ENCODE measurements at places on chromosomes 7 and 10.

- no peak for DNase-seq
Measured at GRCh38 chr7:30652132-30652531, 30.1 kb downstream of the CRHR2 start.

DNA sequence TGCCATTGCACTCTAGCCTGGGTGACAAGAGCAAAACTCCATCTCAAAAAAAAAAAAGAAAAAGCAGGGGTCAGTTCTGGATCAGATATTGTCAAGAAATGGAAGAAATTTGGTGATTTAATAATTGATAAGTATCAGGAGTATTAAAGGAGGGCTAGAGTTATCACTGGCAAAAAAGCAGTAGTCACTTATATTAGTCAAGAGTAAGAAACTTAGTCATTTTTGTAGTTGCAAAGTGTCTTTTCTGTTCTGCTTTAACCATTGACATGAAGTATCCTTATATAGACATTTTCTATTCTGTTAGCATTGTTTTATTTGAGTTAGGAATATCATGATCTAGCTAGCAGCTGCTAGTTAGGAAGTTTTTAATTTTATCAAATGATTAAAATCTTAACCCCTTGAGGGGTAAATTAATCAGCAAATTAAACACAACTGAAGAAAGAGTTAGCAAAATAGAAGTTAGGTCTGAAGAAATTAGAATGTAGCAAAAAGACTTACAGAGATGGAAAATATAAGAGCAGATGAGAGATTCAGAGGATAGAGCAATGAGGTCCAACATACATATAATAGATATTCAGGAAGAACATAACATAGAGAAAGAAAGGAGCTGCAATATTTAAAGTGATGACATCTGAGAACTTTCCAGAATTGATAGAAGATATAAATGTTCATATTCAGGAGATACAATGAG lies 7.3 kb upstream of the CCDC6 start:
- no peak for DNase-seq

GRCh38 chr10:87038286-87038717 lies 18.2 kb downstream of the FAM25A start:
- no peak for DNase-seq

DNA sequence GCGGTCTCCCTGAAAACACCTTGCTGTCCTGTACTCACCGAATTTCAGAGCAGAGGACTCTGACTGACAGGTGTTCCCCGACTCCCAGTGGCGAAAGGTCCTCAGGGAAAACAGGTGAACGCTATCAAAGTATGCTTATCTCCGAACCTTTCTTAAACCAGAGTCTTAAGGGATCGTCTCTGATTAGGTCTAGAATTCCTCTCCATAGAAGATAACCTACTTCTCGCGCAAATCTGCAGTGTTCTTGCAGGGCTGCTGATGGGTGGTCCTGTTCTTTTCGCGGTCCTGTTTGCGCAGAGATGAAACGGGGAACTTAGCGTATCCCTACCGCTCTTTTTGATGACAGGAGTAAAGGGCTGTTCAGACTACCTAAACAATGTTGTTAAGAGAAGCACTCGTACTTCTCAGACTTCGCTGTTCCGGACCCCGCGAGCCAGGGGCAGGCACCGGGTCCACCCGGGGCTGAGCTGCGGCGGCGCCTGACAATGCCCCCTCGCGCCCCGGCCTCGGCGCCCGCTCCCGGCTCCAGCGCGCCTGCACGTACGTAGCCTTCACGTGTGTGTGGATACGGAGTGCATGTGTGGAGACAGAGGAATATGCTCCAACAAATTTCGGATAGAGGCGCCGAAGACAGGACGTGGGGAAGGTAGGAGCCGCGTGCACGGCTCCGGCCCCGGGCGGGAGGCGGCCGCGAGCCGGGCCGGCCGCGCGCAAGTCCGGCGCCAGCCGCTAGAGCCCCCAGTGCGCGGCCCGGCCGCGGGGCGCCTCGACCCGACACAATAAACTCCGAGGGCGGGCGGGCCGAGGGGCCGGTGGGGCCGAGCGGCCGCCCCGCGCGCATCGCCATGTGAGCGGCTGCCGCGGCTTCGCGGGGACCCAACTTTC lies 766 bp upstream of the ZMYND11 start:
- DNase-seq = peak; percentile 54

- DNase-seq = no peak
Measured at GRCh38 chr10:17220652-17221100, 7.4 kb upstream of the VIM start.

- DNase-seq = no peak
Measured at GRCh38 chr10:1853801-1854200, 116.5 kb upstream of the ADARB2 start.

DNA sequence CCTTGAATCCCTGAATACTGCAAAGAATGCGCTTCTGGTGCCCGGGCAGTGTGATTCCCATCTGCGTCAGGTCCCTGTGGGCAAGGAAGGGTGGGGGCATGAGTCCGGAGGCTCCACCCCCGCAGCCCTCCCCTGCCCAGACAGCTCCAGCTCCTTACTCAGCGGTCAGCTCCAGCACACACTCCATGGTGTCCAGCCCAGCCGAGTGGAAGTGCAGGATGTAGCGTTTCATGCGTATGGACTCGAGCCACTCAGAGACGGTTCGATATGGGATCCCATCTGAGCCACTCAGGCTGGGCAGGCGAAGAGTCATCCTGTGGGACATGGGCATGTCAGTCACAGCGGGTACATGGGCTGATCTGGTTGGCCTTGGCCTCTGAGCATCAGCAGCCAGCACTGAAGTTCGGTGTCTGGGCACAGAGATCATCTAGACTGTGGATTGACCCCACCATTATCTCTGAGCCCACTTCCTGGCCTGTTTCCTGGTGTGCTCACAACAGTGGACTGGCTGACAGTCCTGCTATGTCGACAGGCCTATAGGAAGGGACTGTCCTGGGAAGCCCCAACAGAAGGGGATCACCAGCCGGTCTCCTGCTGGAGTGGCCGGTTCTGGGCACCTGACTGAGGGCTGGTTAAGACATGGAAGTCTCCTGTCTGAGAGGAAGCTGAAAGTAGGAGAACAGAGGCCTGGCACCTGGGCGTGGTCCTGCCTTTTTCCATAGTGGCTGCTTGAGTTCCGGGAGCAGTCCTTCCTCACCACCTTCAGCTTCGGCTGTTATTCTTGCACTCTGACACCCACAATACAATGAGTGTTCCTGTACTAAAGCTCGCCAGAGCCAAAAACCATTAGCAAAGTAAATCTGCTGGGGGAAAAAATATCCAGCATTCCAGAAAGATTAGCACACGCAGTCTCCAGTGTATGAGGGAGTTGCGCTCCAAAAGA lies 10.6 kb downstream of the ZYX start:
- peak; percentile 80 for DNase-seq

GRCh38 chr10:47181052-47181849 lies 118.7 kb upstream of the GDF10 start:
- DNase-seq = peak; percentile 11

- no peak for DNase-seq
Measured at GRCh38 chr10:43024524-43024923, 52.3 kb upstream of the RET start.

GRCh38 chr10:43640603-43641002 lies 8.1 kb downstream of the ZNF32 start:
- DNase-seq = no peak

GRCh38 chr7:81752318-81752714 lies 17.5 kb downstream of the HGF start:
- DNase-seq = no peak

DNA sequence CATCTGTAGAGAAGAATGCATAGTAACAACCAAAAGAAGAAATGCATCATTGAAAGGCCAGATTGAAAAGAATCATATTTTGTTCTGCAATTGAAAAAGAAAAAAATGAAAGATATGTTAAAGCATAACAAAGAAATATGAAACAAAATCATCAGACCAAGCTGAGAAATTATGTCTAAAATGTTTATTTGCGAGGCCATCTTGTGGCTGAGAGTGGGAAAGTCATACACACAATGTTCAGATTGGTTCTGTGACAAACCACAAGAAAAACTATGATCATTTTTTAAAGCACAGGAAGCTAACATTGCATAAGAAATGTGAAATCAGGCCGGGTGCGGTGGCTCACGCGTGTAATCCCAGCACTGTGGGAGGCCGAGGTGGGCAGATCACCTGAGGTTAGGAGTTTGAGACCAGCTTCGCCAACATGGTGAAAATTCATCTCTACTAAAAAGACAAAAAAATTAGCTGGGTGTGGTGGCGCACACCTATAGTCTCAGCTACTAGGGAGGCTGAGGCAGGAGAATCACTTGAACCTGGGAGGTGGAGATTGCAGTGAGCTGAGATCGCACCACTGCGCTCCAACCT lies 36.6 kb downstream of the ABCB5 start:
- peak; percentile 18 for DNase-seq

- DNase-seq = no peak
Measured at GRCh38 chr7:101857358-101857811, 40.0 kb downstream of the CUX1 start.

DNA sequence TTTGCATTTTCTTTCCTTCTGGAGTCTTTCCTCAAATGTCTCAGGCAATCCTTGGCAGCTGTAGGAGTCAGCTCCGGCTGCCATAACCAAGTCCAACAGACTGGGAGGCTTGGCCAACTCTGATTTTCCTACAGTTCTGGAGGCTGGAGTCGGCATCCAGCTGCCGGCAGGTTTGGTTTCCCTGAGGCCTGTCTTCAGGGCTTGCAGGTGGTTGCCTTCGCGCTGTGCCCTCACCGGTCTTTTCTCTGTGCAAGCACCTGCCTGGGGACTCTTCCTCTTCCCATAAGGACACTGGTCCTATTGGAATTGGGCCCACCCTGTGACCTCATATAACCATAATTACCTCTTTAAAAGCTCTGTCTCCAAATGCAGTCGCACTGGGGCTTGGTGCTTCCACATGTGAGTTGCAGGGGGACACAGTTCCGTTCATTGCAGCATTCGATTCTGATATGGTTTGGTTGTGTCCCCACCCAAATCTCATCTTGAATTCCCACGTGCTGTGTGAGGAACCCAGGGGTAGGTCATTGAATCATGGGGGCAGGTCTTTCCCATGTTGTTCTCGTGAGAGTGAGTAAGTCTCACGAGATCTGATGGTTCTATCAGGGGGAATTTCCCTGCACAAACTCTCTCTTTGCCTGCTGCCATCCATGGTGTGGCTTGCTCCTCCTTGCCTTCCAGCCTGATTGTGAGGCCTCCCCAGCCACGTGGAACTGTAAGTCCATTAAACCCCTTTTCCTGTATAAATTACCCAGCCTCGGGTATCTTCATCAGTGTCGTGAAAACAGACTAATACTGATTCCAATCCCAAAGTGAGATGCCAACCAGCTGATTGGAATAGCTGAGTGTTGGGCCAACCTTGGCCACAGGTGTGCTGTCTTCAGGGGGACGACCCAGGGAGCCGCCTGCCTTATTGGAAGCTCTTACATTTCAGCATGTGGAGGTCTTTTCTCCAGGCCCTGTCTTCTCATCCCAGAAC lies 7.9 kb downstream of the GALNTL5 start:
- DNase-seq = no peak

GRCh38 chr10:72259491-72260238 lies 14.1 kb upstream of the DDIT4 start:
- DNase-seq = peak; percentile 46

DNA sequence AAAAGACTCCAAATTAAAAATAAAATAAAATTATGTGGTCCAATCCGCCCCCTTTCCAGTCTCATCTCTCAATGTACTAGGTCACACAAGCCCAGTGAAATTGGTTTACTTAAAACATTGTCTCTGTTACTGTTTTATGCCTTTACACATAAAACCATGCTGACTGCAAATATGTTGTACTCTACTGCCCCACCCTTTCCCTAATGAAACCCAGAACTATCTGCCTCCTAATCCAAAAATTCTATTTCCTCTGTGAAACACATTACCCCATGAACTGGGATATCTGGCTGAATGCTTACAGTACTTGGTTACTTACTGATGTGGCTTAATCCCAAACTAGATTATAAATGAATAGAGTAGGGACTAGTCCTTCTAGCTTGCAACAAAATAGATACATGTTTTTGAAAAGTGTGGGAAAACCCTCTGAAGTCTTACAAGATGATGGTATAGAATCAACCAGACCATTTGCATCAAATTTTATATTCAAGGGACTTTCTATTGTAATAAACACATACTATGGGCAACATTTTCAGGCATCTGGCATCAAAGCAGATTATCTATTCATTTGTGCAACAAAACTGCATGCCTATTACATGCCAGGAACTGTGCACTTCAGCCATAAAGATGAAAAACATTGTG lies 10.0 kb upstream of the KMT2E start:
- DNase-seq = no peak

DNA sequence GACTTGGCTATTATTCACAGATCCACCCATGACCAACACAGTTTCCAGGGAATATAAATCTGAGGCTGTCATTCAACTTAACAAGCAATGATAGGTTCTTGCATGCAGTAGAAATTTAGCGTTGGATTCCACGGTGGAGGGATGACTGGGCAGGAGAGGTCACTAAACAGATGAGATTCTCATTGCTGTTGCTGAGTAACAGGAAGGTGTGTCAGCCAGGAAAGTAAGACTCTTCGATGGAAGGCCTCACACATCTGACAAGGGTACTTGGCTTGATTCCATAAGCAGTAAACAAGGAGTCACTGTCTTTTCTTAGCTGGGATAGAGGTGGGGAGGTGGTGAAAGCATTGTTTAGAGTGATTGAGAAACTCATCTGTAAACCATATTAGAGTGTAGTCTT lies 1152.0 kb downstream of the SORCS3 start:
- no peak for DNase-seq

DNA sequence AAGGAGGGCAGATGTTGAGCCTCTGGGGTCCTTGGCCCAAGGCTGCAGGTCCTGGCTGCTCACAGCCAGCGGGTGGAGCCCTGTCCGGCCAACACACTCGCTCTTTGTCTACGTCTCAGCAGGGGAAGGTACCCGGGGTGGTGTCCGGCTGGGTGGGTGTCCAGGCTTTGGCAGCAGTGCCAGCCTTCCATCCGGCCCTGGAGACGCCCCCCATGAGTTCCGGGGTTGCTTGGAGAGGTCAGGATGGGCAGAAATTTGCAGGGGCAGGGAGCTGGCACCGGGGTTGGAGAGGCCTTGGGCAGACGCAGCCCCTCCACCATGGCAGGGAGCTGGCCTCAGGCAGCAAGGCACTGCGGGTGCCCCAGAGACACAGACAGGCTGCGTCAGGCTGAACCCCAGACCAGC lies 42.2 kb upstream of the ELN start:
- no peak for DNase-seq
